ENCODE measurements at places on chromosomes 7 and 10. TPM values are rescaled to one million over a fixed set of nuclear protein-coding genes. Genes with fewer than 3 reads are reported as not detected.

The CALCR gene
- total RNA-seq = not detected

The TMEM176B gene
- not detected for total RNA-seq

The PDZD7 gene
- total RNA-seq = 0.07 TPM

The AIFM2 gene
- total RNA-seq = 6.2 TPM

Measured in mammary microvascular endothelial cell (primary cell).